ENCODE measurements at places on chromosomes 5 and 9. TPM values are rescaled to one million over a fixed set of nuclear protein-coding genes. Genes with fewer than 3 reads are reported as not detected.

Gene TTC16
- total RNA-seq, result 8.1 TPM

DNA sequence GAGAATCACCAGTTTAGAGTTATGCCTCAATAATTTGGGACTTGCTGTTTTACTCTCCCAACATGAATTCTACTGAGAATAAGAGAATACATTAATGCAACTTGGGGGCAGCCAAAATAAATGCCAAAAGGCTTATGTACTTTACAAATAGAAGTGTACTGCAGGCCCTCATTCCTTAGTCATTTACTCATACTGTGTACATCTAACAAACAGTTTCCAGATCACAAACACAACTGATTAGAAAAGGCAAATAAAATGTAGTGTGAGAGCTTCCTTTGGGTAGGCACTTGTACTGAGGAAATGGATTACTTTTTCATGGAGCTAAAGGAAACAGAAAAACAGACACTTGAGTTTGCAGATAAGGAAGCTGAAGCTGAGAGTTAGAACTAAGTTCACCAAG is 12.6 kb downstream of the ANKDD1B start:
- no peak for DNase-seq

DNA sequence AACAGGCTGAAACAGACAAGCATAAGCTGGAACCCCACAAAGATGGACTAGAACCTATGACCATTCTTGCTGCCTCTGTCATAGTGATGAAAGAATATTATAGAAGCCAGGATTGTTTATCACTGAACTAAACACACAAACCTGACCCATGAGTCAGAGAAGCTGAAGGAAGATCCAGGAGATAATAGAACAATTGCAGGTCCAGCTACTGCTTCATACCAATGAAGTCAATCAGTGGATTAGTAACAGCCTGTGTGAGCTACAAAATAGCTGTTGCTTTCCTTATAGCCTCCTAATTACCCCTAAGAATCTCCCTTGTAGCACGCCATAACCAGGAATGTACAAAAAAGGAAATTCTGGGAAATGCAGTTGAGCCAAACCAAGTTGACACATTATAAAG is 459.9 kb upstream of the ZNF462 start:
- DNase-seq, result no peak

Gene VCP
- 436 TPM for total RNA-seq
